ENCODE measurements at places on chromosomes 2 and 18.

DNA sequence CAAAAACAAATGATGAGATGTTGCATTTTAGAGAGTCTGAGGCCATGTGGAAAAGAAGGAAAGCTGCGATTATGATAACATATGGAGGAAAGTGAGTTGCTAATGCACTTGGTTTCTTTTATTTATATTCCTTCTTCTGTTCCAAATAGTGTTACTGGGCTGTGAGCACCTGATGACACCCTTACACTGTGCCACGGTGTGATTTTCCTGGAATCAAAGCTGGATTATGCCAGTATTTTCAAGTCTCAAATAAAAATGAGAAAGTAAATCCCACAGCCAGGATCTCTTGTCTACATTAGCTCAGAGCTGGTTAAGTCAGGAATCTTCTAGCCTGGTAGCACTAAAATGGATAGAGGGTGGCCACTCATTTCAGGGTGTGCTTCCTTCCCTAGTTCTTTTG lies 670.8 kb downstream of the TDRD15 start:
- no peak for DNase-seq

- no peak for DNase-seq
Measured at GRCh38 chr2:239767021-239767905, 257.9 kb downstream of the NDUFA10 start.

DNA sequence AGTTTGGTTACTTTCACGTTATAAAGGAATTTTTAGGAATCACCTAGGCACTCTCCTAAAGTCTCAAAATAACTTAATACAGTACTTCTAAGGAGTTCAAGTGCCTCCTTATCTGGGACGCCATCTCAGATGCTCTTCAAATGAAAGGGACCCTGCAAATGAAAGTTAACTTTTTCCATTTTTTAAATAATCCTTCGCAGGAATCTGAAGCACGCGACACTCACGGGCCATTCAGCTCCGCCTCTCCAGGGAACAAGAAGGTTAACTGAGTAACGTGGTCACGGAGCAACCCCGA lies 537 bp upstream of the ZC3H15 start:
- DNase-seq = no peak

GRCh38 chr2:113258471-113259147 lies 20.1 kb downstream of the PAX8 start:
- no peak for DNase-seq

DNA sequence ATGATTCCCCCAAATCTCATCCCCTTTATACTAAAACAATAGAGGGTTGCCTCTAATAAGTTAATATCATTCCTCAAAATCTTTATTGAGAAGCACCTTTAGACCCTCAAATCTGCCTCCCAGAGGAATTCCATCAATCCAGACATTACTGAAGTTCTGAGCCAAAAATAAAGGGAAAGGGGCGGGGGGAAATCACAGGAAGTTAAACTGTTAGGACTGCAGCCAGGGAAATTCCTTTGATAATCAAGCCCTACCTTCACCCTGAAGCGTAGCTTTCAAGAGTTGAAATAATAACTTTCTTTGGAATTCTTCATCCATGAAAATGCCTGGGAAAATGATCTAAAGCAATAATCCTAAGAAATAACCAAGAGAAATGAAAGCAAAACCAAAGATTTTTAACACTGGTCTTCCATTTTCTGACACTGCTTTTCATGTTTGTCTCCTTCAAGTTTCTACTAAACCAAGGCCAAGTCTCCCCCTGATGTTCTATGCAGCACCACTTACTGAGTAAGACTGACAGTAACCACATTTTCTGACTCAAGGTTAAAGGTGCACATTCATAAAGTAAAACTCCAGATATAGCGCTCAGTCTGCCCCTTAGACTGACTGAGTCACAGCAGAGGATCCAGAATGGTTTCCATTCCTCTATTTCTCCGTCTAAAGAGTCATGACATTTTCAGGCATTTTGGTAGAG lies 78.2 kb downstream of the TCF4 start:
- DNase-seq = no peak

GRCh38 chr2:1781291-1782080 lies 37.2 kb upstream of the PXDN start:
- peak; percentile 65 for DNase-seq

DNA sequence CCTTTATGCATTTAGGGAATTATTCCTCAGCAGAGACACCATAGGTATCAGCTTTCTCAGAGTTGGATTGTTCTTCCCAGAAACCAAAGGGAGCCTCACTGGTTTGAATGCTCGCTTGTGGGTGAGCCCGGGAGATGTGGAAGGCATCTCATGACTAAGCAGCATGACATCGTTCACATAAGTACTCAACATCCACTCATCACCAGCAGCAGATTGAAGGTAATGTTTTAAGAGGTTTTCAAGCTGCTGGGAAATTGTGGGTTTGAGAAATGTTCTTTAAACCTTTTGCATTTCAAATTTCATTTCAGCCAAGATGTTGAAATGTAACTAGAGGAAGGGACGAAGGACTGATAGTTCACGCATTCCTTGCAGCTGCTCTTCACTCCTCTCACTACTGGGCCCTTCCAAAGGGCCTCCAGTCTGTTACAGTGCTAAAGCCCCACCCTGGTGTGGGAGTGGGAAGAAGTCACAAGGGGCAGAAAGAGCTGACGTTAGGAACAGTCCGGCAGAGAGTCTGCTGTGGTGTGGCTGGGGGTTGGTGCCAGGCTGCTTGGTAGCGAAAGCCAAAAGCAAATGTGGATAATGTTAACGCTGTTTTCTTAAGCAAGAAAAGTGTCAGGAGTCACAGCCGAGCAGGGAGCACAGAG lies 324.5 kb upstream of the EPHA4 start:
- no peak for DNase-seq

DNA sequence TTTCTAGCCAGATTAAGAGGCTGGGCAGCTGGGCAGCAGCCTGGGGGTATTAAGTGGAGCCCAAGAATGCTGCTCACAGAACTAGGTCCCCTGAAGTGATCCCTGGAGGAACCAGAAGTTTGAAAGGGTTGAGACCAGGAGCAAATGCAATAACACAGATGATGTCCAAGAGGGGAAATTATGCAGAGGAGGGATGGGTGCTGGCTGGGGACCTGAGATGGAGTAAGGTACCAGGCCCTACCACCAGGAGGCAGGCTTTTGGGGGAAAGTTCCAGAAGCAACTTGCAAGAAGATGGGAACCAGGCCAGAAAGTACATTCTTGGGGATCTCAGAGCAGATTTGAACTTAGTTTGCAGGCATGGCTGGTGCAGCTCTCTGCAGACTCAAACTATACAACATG lies 175.1 kb downstream of the NCK2 start:
- peak; percentile 74 for DNase-seq

GRCh38 chr2:240066489-240066888 lies 13.2 kb upstream of the OR6B3 start:
- no peak for DNase-seq

DNA sequence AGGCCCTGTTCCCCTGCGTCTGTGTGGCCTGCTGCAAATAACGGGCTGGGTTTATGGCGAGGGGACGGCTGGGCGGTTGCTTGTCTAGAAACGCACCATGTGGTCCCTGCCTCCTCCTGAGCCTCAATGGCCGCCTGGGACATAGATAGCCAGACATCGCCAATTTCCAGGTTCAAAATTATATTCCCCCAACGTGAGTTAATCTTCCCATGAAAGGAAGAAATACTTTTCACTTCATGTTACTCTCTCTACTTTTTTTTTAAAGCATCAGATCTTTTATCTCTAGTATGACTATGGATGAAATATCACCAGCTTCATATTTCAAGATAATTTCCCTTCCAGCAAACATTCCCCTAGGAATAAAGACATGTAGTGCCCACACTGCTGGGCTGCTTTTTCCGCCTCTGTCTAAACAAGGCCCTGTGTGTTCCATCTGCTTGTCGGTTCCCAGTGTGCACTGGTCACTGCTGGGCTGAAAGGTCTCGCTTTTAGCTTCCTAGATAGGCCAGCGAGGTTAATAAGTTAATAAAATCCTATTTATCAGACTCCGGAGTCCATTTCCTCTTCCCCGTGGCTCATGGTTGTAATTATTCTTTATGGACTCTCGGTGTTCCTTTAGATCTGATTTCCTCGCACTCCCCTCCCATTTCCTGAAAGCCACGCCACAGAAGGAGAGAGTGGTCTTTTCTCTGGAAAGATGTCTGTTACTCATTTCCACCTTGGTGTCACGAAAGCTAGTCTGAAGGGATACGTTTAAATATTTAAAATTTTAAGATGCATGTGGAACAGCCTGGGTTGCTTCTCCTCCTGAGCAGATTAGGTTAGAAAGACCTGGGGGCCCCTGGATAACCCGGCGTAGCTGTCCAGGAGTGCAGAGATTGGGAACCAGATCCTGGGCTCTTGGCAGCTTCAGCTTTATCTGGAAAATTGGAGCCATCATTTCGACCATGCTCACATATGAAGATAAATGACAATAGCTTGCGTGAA lies 196.6 kb upstream of the COPS8 start:
- DNase-seq = no peak

DNA sequence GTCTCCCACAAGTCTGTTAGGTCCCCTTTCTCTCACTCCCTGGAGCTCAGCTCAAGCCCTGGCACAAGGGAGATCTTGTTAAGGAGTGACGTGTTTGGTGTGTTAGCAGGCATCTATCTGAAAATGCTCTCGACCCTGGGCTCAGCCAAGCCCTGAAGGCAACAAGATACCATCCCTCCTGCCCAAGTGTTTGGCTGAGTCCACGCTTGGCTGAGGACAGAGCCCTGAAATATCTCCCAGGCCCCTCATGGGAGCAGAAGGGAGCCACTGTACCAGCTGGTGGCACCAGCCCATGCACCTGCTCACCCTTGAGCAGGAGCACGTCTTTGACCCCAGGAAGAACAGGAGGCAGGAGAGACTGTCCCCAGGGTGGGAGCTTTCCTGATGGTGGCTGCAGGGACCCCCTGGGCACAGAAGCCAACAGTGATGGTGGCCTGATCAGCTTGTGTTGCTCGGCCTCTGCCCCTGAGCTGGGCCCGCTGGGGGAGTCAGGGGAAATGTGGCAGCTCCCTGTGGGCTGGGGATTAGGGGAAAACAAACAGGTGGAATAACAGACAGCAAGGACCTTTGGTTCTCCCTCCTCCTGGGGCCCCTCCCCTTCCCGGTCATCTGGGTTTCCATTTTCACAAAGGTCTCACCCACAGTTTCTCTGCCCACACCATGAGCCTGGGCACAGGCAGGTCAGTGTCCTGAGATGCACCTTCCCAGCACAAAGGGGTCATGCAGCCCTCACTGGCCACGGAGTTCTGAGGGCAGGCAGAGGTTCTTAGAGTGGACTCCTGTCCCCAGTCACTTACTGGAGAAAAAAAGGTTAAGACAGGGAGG lies 91.6 kb downstream of the RHOB start:
- no peak for DNase-seq

GRCh38 chr18:51767293-51767692 lies 569.8 kb upstream of the MEX3C start:
- no peak for DNase-seq

DNA sequence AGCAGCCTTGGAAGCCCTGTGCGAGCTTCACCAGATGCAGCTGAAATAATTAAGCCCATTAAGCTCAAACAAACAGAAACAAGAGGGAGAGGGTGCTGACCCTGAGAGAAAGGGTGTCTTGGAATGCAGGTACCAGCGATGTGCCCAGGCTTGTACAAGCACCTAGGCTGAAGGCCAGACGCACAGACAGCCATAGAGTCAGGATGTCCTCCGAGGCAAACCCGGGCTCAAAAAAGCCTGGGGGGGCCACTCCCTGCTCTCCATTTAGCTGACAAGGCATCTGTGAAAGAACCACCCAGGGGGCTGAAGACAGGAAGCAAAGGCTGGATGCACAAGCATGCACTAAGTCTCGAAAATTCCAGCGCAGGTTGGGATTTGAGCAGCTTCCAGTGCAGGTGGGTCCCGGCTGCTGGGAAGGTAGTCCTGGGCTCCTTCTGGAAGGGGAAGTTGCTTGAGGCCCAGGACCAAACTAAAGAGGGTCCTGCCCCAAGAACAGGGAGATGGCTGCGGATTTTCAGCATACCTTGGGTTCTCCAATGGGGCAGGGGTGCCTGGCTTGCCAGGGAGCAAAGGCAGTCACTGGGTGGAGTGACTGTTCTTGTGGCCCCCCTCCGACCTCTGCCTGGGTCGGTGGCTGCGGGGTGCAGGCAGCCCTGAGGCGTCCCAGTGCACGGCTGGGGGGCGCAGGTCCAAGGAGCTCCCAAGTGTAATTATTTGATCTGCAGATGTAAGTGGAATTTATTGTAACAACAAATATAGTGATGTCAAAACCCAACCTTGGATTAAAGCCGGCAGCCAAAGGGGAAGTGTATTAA lies 5.9 kb downstream of the GBX2 start:
- DNase-seq = no peak

DNA sequence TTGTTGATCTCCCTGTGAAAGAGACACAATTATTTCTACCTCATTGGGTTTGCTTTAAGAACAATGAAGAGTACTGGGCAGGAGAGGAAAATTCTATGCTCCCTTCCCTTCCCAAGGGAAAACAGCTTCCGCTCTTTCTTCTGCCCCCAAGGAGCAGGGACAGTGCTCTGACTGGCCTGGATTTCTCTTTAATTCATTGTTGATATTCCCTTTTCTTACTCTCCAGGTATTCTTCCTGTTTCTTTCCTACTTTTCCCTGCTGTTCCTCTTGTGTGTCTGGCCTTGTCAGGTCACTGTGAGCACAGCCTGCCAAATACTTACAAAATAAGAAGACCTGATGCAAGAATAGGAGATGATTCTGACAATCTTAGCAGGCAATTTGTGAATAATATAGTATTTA lies 49.6 kb upstream of the SPAG16 start:
- no peak for DNase-seq

- DNase-seq = no peak
Measured at GRCh38 chr2:130307850-130308249, 34.8 kb upstream of the IMP4 start.

DNA sequence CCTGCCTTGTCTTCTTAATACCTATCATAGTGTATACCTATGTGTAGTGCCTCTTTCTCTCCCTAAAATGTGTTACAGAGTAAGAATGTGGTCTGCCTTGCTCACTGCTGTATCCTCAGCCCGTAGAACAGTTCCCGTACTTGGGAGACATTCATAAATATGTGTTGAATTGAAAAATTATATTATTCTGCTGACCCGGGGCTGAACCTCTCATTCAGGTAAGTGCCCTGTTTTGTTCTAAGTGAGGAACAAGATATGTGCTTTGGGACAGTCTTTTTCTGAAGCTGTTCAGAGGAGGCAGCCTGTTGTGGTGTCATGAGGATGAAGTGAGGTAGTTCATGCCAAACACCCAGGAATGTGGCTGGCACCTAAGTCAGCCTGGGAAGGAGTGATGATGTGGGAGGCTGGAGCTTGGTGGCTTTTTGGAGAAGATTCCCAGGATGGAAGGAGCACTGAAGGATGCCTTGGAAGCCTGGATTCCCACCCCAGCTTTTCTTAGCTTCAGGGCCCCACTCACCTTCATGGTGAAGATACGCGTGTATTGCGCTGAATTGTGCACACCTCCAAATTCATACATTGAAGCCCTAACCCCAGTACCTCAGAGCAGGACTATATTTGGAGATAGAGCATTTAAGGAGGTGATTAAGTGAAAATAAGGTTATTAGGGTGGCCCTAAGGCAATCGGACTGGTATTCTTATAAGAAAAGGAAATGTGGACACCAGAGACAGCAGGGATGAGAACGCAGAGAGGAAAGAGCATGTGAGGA lies 166.3 kb downstream of the DDX1 start:
- no peak for DNase-seq

DNA sequence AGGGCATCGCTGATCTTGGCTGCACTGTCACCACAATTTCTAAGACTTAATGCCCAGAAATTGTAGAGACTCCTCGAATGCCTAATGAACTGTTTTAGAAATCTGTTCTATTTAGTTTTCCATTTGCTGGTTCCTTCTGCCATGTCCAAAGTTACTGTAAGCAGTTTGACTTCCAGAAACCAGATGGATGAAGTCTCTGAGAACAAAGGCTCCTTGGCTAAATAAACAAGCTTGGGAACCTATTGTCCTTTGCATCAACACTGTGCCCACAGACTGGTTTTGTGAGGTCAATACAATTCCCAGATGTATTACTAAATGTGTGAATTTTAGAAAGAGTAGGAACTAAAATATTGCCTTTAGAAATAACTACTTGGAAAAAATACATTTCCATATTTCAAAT lies 600.2 kb downstream of the NYAP2 start:
- no peak for DNase-seq
